Uterine smooth muscle cell (primary cell): ENCODE measurements at places on chromosomes 12 and 14. TPM values are rescaled to one million over a fixed set of nuclear protein-coding genes. Genes with fewer than 3 reads are reported as not detected.

MLXIP gene
- total RNA-seq = 14.7 and 19.1 TPM in 2 replicates

CLEC14A gene
- total RNA-seq = 1.00 and 2.4 TPM in 2 replicates

CALM1 gene
- 255 and 444 TPM in 2 replicates for total RNA-seq

SLC7A7 gene
- total RNA-seq = 1.3 and 2.9 TPM in 2 replicates

OR4E2 gene
- total RNA-seq = 0.12 TPM in 1 of 2 replicates, not detected in the other

KERA gene
- total RNA-seq = not detected in 2 replicates

NANOG gene
- not detected in 2 replicates for total RNA-seq

TC2N gene
- 0.77 and 1.4 TPM in 2 replicates for total RNA-seq

FOXG1 gene
- total RNA-seq = under 0.01 TPM in 1 of 2 replicates, not detected in the other

TAOK3 gene
- 60.6 and 63.5 TPM in 2 replicates for total RNA-seq

PMEL gene
- 0.22 and 1.5 TPM in 2 replicates for total RNA-seq

KRT84 gene
- total RNA-seq = not detected in 2 replicates

HNF1A gene
- total RNA-seq = not detected in 2 replicates
